Tibial nerve (tissue), 4 donors: ENCODE measurements at places on chromosomes 5 and 9.
A peak's percentile ranks its signal among the peaks of the same experiment; 100 is the strongest.

DNA sequence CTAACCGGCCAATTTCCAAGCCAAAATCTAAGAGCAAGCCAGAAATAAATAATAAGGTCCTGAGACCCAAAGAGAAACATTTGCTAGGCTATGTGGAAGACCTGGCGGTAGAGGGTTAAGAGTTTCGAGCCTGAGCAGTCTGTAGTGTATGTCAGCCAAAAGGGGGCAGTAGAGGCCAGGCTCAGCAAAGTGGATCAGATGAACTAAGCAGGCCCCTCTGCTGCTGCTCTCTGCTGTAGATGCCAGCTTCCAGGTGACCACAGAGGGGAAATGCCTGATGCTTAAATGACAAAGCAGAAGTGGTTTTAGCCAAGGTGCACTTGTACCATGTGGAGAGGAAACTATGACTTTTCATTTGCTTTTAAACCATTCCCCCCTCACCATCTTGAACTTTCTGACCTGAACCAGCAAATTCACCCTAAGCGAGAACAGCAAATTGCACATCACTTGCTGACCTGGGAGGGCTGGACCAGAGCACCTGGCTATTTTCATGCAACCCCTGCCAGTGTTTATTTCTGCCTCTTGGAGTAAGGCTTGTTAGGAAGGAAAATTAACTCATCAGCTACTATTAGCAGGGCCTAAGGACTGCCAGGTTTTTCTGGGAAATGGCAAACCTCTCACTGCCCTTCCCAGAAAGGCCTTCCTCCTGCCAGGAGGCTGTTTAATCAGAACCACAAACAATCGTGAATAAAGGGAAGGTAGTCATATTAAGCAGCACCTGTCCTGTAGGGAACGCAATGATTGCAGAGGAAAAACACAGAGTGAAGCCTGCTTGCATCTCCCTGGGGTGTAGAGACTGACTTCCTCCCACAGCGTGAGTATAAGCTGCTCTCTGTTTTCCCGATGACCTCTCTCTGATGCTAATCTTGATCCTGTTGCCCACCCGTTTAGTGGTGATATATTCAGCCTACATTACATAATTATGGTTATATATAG, 818.2 kb downstream of the TLR4 start:
- H3K27me3 ChIP-seq = no peaks in the 10 kb centered on the region
- H3K36me3 ChIP-seq = no peaks in the 10 kb centered on the region
- no peaks in the 10 kb centered on the region for H3K4me1 ChIP-seq
- no peak for DNase-seq
- H3K27ac ChIP-seq = no peak overlapping the region

DNA sequence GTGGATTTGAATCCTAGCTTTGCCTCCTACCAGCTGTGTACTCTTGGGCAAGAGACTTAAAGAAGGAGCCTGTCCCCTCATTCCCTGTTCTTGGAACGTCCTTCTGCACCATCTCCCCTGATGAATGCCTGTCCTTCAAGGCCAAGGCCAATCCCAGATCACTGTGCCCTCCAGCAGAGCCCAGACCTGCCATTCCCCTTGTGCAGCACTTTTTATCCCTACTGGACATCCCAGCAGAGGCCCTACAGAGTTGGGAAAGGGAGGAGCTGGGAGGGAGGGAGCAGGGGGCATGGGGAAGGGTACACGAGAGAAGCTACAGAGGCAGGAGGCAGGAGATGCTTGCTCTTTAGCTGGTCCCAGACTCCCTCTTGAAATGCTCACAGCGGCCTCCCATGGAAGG, 223.9 kb downstream of the PBX3 start:
- H3K27ac ChIP-seq = no peak overlapping the region
- H3K27me3 ChIP-seq = no peaks in the 10 kb centered on the region
- H3K4me1 ChIP-seq = no peaks in the 10 kb centered on the region
- no peaks in the 10 kb centered on the region for H3K36me3 ChIP-seq

DNA sequence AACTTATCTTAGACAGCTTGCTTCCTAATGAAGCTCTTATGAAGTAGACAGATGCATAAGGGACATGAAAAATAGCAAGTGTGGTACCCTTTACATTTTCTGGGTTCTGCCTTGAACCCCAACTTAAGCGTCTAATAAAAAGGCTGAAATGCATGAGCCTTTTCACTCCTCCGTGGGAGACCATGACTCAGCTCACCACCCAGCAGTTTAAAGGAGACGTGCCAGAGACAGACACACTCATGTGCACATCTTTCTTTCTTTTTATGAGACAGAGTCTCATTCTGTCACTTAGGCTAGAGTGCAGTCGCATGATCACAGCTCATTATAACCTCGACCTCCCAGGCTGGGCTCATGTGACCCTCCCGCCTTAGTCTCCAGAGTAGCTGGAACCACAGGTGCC, 22.3 kb downstream of the CTXN3 start:
- peaks cover 3% of the 10 kb centered on the region for H3K4me1 ChIP-seq
- no peak overlapping the region for H3K27ac ChIP-seq
- H3K36me3 ChIP-seq = no peaks in the 10 kb centered on the region
- no peak for DNase-seq
- no peaks in the 10 kb centered on the region for H3K27me3 ChIP-seq
- H3K4me3 ChIP-seq = no peak overlapping the region

DNA sequence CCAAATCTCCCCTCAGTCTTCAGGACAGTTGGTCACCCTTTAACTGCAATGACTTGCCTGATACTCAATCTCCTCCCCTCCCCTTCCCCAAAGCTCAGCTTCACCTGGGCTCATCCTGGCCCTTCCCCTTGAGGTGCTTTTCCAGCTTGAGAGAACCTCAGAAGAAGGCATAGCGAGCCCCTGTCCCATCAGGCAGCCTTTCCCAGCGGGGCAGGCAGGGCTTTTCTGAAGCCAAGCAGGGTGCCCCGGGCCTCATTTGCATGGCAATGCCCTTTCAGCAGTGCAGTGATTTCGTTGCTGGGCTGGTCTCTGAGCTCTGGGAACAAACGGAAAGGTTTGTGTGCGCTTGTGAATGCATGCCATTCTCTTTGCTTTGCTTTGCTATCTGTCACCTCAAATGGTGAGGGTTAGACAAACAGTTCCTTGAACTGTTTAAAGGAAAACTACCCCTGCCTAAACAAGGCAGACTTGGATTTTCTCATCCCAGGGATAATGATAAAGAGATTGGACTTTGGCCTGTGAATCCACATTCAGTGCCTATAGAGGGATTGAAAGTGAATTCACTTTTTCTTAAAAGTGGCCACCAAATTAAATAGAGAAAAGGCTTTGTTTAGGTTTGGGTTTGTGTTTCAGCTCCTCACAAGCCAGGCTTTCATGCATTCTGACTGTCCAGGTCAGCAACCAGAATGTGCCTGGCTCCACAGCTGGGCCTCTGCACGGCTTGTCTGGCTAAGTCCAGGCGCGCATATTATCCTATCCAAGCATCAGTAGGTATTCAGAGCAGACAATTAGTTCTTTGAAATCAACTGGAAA, 165.3 kb downstream of the ZNF608 start:
- DNase-seq = no peak
- no peak overlapping the region for H3K4me3 ChIP-seq
- no peaks in the 10 kb centered on the region for H3K4me1 ChIP-seq
- no peaks in the 10 kb centered on the region for H3K36me3 ChIP-seq
- H3K27me3 ChIP-seq = no peaks in the 10 kb centered on the region

GRCh38 chr5:72436796-72437471, 70.3 kb downstream of the ZNF366 start:
- no peaks in the 10 kb centered on the region for H3K27me3 ChIP-seq
- H3K27ac ChIP-seq = no peak overlapping the region
- H3K4me3 ChIP-seq = no peak overlapping the region
- no peak for DNase-seq
- H3K4me1 ChIP-seq = peaks cover 51% of the 10 kb centered on the region
- no peaks in the 10 kb centered on the region for H3K36me3 ChIP-seq

GRCh38 chr9:36891341-36891811, 142.7 kb downstream of the PAX5 start:
- no peak overlapping the region for H3K27ac ChIP-seq
- H3K36me3 ChIP-seq = no peaks in the 10 kb centered on the region
- H3K4me3 ChIP-seq = no peak overlapping the region
- DNase-seq = no peak
- no peaks in the 10 kb centered on the region for H3K27me3 ChIP-seq

DNA sequence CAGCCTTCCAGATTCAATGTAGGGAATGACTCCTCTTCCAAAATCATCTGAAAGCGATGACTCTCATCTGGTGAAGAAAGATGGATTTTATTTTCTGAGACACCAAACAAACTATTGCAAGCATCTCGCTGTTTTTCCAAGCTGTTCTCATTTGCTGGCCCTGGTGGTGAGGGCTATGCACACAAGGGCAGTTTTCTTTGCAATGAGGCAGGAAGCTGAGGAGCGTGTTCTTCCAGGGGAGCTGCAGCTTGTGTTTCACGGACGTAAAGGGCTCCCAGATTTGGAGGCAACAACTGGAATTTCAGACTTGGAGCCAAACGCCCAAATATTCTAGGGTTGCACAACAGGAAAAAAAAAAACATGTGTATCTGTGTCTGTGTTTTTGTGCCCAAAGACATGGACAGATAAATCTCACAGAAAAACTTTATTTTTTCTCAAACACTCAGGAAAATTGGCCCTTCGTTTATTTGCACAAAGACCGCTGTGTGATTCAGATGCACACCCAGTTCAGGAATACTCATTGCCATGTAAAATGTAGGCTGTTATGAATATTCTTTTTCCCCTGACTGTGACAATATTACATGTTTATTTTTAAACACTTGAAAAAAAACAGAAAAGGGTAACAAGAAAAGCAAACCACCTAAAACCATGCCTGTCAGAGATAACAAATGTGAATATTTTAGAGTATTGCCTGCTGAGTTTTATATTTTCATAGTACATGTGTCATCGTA, 151.3 kb downstream of the GAS1 start:
- H3K4me1 ChIP-seq = no peaks in the 10 kb centered on the region
- DNase-seq = peak; percentile 47
- no peak overlapping the region for H3K27ac ChIP-seq
- H3K4me3 ChIP-seq = no peak overlapping the region
- no peaks in the 10 kb centered on the region for H3K36me3 ChIP-seq

DNA sequence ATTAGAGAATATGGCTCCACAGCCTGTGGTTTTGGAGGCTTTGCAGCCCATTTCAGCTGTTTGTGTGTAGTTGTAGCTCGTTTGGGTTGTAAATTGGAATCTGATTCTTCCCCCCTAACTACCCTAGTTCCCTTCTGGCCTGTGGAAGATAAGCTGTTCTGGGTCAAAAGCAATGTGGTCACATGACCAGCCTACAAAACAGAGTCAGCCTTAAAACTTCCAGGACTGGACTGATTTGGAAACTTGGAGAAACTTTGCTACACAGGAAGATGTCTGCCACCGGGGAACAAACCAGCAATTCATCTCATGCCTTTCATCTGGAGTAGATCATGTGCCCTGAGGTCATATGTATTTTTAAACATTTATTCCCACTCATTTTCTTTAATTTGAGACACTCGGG, 83.8 kb downstream of the DAPK1 start:
- H3K27me3 ChIP-seq = no peaks in the 10 kb centered on the region
- H3K36me3 ChIP-seq = no peaks in the 10 kb centered on the region
- H3K27ac ChIP-seq = peak overlapping the region; percentile 12

DNA sequence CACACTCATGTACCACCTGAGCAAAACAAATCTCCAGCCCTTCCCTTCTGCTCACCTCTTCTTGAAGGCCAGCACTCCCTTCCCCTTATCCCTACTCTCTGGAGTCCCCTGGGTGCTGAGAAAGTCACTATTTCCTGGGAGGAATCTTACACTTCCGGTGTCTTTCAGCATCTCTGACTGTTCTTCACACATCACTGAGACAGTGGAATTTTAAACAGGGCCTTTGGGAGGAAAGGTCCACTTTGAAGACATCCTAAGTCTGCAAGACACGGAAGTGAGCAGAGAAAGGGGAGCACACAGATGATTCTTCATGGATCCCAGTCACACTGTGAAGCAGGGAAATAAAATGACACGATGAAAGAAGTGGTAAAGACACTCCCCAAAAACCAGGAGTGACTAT, 25.6 kb downstream of the FRMD3 start:
- H3K36me3 ChIP-seq = no peaks in the 10 kb centered on the region
- no peak for DNase-seq
- no peak overlapping the region for H3K4me3 ChIP-seq
- no peak overlapping the region for H3K27ac ChIP-seq

GRCh38 chr9:109861918-109862317, 81.9 kb downstream of the PALM2AKAP2 start:
- H3K27ac ChIP-seq = no peak overlapping the region
- no peaks in the 10 kb centered on the region for H3K27me3 ChIP-seq
- H3K4me1 ChIP-seq = no peaks in the 10 kb centered on the region
- DNase-seq = no peak

- no peaks in the 10 kb centered on the region for H3K36me3 ChIP-seq
- H3K4me3 ChIP-seq = no peak overlapping the region
- H3K4me1 ChIP-seq = no peaks in the 10 kb centered on the region
- no peaks in the 10 kb centered on the region for H3K27me3 ChIP-seq
- H3K27ac ChIP-seq = no peak overlapping the region
- DNase-seq = no peak
These were observed 129.1 kb upstream of the MEF2C start for GRCh38 chr5:89011778-89012711.

DNA sequence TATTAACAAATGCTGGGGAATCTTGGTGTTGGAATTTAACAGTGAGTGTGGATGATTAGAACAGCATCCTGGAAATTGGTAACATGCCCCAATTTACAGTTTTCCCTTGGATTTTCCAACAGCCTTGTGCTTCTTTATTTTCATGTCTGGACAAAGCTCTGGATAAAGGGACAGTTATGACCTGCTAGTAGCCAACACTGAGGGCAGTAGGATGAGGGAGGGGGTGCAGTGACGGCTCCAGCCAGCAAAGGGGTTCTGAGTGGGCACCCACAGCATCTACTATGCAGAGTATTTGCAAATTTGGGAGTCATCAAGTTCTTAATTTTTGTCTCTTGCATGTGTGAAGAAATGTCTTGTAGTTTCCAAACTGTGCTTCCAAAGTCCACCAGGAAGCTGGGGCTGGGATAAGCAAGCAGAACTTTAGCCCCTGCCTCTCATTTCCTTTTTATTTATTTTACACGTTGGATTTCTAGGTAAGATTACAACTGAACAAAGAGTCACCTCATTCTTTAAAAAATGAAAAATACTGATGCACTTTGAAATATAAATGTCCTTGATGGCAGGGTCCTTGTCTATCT, 63.0 kb upstream of the SELENOP start:
- peaks cover 4% of the 10 kb centered on the region for H3K4me1 ChIP-seq
- no peak overlapping the region for H3K27ac ChIP-seq
- H3K27me3 ChIP-seq = no peaks in the 10 kb centered on the region
- no peak for DNase-seq

DNA sequence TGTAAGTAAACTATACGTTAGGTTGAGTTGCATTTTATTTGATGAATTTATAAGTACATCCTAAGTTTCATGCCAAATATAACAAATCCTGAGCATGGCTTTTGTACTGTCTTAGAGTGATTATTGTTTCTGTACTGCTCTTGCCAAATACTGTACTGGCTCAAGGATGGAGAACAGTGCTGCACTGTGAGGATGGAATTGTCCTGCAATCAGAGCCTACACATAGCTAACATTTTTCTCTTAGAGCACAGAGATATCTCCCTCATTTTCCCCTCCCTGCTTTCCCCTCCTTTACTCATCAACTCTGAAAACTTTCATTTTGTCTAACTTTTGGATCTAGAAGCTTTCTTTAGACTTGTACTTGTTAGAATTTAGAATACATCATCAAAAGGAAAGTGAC, 28.3 kb downstream of the LRRC70 start:
- H3K4me1 ChIP-seq = no peaks in the 10 kb centered on the region
- H3K27me3 ChIP-seq = no peaks in the 10 kb centered on the region
- no peak overlapping the region for H3K27ac ChIP-seq
- no peak for DNase-seq
- H3K36me3 ChIP-seq = no peaks in the 10 kb centered on the region
- no peak overlapping the region for H3K4me3 ChIP-seq
